ENCODE measurements at places on chromosomes 7 and 10.

DNA sequence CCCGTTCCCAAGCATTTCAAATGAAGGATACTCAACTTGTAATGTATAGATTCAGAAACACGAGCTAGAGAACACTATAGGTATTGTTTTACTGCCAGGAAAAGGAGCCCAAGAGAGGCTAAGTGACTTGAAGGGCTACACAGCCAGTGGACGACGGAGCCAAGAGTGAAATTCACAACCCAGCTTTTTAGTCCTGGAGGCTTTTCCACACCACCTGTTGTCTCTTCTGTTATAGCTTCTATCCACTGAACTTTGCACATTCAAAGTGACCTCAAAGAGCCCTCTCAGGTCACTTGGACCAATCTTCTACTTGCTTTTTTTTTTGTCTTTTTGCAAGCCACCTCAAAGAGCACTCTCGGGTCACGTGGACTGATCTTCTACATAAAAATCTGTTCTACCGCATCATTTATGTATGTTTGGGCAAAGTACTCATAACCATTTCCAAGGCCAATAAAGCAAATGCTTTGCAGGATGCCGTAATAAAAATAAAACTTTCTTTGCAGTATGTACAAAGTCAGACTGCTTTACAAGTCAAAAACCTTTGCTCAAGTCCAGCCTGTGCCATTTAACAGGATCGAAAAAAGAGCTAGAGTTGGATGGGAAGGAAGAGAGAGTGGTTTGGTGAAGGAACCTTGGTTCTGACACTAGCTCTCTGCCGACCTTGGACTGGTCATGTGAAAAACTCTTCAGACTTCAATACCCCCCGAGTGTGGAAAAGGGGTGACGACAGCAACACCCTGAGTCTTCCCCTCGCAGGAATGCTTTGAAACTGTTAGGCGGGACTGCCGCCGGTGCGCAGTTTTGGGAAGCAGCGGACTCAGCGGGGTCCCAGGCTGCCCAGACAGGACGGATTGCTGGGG is 821 bp downstream of the SLC35B4 start:
- no peak for DNase-seq

- DNase-seq: no peak
Observed at GRCh38 chr7:22849172-22849571, 26.5 kb upstream of the TOMM7 start.

- no peak for DNase-seq
Observed at GRCh38 chr10:110007161-110007700, 553 bp upstream of the ADD3 start.

GRCh38 chr7:17159500-17160037 is 138.9 kb upstream of the AHR start:
- DNase-seq: no peak

- DNase-seq: no peak
Observed at GRCh38 chr7:71982851-71983250, 429.3 kb downstream of the CALN1 start.

GRCh38 chr7:2930310-2931033 is 86.4 kb upstream of the GNA12 start:
- DNase-seq: no peak

- peak; percentile 66 for DNase-seq
Observed at GRCh38 chr10:133241501-133242205, 4.0 kb downstream of the VENTX start.

DNA sequence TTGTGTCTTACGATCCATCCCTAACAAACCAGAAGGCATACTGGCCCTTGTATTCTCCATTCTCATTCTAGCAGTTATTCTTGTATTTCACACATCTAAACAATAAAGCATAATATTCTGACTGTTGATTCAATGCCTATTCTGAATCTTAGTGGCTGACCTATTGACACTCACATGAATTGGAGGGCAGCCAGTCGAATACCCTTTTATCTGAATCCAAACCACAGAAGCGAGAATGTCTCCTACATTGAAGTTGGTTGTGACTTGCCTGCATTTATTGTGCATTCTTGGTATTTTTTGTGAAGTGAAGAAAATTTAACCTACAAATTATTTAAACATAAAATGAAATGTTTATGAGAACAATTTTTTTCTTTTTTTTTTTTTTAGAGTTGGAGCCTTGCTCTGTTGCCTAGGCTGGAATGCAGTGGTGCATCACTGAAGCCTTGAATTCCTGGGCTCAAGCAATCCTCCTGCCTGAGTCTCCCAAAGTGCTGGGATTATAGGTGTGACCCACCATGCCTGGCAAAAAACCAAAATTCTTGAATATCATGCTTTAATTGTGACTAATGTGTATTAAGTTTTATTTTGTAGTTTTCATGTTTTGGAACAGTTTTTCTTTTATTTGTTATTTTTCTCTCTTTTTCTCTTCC is 22.7 kb downstream of the EXOC4 start:
- DNase-seq: no peak

DNA sequence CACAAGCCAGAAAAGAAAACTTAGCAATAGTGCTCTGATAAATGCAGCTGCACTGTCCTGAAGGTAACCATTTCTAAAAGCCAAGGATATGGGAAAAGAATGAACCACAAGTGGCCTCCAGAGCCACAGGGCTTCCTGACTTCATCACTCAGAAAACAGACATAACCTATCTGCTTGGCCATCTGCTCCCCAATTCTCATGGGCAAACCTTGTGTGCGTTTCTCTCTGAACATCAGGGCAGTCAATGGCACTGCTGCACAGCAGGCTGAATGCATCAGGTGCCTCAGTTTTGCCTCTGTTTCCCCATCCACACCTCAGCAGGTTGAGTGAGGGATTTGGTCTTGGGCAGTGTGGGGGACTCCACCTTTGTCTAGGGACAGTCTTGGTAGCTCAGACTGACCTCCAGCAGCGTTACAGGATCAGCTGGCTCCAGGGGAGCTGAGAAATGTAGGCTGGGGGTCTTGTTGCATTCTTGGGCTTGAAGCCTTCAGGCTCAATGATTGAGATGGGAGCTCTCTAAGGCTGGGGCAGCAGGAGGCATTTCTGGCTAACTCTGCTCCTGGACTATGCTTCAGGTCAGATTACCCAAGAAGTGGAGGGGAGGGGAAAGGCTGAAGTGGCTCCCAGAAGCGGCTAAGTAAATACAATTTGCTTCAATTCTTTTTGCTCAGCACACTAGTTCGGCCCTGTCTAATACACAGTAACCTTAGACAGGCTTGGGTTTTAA is 23.6 kb upstream of the PDLIM1 start:
- DNase-seq: no peak

GRCh38 chr10:66008221-66008620 is 917.6 kb upstream of the LRRTM3 start:
- DNase-seq: no peak

DNA sequence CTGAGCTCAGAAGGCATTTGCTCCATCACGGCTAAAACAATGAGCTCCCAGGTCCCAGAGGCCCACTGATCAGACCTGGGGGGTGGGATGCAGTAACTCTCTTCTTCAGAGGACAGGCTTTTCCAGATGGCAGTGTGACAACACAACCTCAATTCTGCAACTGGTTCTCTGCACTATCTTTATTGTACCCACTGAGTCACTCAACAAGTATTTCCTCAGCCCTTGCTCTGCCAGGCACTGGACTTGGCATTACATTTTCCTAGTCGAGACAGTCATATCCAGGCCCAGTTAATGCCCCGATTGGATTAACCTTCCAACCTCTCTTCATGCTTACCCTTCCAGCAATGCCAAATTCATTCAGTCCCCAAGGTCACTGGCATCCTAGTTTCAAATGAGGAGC is 72.6 kb downstream of the JAZF1 start:
- no peak for DNase-seq

GRCh38 chr10:11145495-11145855 is 127.8 kb downstream of the CELF2 start:
- DNase-seq: peak; percentile 36

GRCh38 chr7:101666293-101666692 is 37.2 kb upstream of the MYL10 start:
- no peak for DNase-seq

GRCh38 chr7:103073989-103074518 is 542 bp downstream of the FBXL13 start:
- no peak for DNase-seq

- DNase-seq: no peak
Observed at GRCh38 chr7:39504963-39505362, 61.2 kb upstream of the YAE1 start.

- DNase-seq: no peak
Observed at GRCh38 chr10:116053910-116054309, 219.1 kb downstream of the GFRA1 start.

- DNase-seq: no peak
Observed at GRCh38 chr10:9645928-9646600, 1371.6 kb upstream of the CELF2 start.

- DNase-seq: no peak
Observed at GRCh38 chr10:90847436-90847835, 10.4 kb downstream of the HTR7 start.

- no peak for DNase-seq
Observed at GRCh38 chr10:52526251-52526823, 212.3 kb downstream of the DKK1 start.

GRCh38 chr7:47241112-47242065 is 340.5 kb downstream of the TNS3 start:
- no peak for DNase-seq

DNA sequence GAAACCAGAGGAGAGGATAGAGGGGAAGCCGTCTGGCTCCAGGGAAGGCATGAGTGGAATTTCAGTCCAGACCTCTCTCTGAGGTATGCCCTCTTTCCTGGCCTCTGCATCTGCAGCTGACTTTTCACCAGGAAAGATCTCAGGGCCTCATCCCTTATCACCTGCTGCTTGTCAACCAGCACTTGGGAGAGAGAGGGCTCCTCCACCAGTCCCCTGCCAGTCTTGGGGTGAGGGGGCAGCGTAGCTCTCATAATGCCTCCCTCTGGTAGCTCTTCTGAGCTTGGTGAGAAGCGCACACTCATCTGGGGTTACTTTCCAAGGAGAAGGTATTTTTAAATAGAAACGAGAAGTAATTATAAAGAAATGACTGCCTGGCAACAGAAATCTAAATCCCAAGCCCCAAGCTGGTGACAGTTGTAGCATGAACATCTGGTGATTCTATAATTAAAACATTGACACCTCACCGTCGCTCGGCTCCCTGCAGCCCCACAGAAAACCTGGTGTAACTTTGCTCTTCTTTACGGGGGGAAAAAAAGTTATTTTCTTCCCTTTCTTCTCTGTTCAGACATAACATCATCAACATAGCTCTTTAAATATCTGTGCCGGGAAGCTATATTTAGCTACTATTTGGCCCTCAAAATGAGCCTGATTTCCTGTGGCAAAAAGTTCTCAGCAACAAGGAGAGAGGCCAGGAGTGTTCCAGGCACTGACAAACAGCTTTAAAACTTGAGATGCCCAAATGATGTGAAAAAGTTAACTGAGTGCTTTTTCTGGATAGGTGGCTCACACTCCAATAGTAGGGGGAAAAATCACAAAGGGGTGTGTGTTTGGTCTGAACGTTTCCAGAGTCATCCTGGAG is 26.9 kb downstream of the HIP1 start:
- DNase-seq: no peak

GRCh38 chr7:159172400-159172799 is 27.7 kb upstream of the VIPR2 start:
- DNase-seq: no peak

DNA sequence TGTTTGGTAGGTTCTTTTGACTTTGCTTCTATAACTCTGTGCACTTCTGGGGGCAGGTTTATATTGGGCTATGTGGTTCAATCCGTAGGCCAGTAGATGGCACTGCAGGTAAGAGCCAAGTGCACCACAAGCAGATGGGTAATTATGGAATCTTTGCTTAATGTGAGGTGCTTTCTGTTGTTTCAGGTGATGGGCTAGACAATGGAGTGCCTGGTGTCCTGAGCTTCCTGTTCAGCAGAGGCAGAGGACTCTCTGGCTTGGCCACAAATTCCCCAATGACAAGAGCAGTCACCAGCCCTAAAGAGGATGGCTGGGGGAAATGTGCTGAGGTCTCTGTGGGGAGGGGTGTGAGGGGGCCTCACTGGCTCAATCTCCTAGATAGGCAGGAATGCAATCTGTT is 455.0 kb downstream of the CCSER2 start:
- DNase-seq: no peak

DNA sequence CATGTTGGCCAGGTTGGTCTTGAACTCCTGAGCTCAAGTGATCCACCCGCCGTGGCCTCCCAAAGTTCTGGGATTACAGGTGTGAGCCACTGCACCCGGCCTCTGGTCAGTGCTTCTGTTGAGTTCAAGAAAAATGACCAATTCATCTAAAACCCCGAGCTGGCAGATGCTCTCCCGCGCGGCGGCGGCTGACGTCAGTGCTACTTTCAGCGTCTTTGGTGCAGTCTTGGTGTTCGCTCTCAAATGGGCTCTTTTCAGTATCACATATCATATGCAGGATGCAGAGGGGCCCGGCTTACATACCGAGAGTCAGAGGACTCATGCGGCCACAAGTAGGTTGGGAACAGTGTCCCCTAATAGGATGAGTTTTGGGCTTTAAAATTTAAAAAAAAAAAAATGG is 125.9 kb downstream of the CUX1 start:
- no peak for DNase-seq

- DNase-seq: no peak
Observed at GRCh38 chr7:68304536-68304935, 1293.7 kb upstream of the AUTS2 start.

DNA sequence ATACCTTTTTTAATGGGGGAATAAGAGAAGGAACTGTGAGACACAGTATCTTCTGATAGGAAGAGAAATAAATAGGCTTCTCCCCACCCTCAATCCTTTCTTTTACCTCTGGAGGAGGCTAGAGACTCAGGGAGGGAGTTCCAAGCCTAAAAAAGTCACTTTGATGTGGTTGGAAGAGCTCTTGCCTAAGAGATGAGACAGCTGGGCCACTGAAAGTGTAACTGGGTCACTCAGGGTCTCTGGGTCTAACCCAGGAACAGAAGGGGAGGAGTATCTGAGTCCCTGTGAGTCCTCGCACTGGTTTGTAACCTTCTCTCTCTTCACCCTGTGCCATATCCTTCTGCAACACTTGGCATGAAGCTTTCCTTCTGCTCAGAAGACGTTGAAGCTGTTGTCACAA is 222.9 kb upstream of the AGK start:
- DNase-seq: no peak

DNA sequence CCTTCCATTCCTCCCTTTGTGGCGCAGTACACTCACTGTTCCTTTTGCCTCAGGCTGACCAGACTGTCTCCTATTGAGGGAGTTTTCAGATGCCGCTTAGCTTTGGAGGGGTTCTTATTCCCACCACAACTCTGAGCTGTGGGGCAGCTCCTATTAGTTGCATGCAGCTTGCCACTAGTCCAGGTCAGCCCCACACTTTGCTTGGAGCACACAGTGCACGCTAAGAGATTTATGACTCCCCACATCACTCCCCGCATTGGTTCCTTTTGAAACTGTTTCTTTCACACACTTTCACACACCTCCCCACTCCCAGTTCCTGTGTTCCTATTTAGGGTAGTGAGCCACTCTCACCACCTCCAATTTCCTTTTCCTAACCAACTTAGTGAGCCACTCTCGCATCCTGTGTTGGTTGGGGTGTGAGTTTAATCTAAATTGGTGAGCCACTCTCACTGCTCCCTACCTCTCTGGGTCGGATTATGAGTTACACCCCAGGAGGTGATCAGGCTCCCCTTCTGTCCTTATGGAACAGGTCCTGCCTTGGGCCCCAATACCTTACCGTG is 10.4 kb upstream of the ZNF485 start:
- DNase-seq: no peak
